D341Med (cell line): ENCODE measurements at places on chromosomes 16 and 17.

- no peak for DNase-seq
Measured at GRCh38 chr16:28191364-28191960, 20.3 kb downstream of the XPO6 start.

DNA sequence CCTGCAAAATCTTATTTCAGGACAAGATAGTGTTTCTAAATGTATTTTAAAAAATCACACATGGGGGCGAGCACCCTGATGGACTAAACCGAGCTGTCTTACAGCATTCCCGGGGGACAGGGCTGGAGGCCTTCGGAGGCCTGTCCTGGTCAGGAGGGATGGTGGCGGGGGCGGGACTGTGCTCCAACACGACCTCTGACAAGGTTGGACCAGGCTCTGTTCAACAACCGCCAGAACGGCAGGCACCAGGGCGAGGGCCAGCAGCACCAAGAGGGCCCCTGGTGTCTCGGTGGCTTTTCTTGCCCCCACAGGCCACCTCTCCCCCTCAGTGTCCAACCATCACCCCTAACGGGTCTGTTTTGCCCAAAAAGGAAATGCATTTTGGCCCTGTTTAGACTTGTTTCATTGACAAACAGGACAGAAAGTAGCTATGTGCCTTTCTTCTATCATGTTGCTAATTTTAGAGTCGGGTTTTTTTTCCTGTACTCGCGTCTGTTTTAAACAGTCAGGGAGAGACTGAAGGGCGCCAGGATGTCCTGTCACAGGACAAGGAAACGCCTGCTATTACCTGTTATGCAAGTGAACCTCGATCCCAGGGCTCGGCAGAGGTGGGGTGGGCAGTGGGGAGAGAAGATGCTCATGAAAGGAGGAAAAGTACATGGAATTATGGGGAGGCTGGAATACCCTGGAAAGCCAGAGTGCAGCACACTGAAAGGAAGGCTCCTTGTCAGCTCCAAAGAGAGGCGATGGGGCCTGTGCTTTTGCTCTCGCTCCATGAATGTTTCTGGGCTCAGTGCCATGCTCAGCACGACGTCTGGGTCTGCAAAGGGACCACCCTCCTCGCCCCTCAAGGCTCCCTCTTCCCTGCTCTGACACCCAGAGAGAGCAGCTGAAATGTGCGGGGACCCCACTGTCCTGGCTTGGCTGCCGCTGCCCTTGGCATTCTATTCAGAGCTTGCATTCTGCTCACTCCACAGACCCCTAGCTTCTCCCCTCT, 11.9 kb downstream of the TMEM204 start:
- DNase-seq: no peak

- DNase-seq: peak; percentile 35
Measured at GRCh38 chr17:49435671-49436029, 21.0 kb upstream of the PHB1 start.

- DNase-seq: no peak
Measured at GRCh38 chr17:61000911-61001310, 323.3 kb downstream of the BCAS3 start.

DNA sequence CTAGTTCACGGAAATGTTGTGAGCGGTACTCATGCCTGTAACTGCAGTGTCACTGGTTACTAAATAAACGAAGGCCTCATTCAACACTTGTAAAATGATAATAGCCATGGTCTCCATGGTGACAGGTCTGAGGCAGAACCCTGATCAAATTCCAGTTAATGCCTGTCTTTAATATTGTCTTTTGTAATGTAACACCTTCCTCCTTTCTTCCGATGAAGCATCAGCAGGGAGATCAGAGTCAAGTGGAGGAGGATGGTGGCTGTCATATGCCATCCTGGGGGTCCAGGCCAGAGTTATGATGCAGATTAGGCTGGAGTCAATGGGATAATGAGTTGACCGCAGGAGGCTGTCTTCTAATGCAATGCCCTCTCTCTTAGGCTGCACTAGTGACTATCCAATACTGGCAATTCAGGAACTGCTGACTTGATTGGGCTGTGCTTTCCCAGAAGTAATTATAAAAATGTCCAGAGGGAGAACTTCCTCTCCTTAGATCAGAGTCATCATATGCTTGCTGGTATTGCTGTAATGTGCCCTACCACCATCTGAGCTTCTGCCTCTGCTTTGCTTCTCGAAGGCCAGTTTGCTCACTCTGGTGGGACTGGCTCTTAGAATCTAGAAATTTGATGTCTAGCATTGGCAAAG, 419.1 kb downstream of the CA10 start:
- no peak for DNase-seq

DNA sequence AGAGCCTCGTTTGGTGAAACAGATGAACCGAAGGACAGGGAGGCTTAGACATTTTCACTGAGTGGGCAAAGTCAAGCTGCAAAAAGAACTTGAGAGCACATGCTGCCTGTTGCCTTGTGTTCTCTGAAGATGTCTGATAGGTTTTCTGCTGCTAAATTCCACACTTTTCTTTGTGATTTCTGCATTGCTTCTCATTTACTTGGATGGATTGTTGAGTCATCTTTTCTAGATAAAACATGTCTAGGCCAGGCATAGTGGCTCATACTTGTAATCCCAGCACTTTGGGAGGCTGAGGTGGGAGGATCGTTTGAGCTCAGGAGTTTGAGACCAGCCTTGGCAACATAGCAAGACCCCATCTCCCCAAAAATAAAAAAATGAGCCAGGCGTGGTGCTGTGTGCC, 80.4 kb upstream of the CLEC18A start:
- no peak for DNase-seq

DNA sequence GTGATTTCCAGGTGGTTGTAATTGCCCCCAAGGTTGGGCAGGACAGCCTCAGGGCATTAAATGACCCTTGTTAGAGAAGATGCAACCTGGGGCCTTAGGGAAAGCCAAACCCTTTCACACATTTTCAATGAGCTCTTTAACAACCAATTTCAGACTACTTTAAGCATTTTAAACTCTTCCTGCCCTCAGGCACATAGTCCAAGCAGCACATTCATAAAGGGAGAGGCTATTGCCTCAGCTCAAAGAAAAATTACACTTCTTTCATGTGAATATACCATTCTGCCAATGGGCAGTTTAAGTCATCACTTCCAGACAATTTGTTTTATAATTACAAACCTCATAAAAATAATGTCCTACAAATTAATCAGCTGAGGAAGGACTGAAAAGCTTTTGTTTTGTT, 544.5 kb downstream of the NPIPA7 start:
- DNase-seq: no peak

- no peak for DNase-seq
Measured at GRCh38 chr17:82687871-82688270, 10.6 kb downstream of the RAB40B start.

DNA sequence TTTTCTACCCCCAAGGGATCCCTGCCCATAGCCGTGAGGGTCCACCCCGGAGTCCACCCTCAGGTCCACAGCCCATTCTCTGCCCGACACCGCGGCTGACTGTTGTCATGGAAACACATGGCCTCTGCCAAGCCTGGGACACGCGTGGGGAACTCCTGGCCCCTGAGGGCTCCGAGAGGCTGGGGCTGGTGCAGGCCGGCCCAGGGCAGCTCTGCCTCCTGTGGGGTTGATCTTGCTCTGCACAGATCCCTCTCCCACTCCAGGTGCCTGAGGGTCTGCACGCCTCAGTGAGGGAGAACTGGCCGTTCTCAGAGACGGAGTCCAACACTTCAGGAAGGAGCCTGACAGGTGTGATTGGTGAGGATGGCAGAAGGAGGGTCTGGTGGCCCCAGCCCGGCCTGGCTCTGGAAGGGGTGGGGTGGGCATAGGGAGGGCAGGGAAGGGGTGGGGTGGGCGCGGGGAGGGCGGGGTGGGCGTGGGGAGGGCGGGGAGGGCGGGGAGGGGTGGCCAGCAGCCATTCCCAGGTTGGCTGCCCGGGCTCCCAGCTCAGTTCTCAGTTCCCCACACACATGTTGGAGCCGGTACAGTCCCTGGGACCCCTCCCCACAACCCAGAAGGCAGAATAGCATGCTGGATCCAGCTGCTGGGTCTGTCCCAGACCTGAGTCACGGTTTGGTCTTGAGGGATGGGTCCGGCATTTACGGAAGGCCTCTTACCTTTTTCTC, 6.4 kb downstream of the MRPL28 start:
- DNase-seq: no peak

DNA sequence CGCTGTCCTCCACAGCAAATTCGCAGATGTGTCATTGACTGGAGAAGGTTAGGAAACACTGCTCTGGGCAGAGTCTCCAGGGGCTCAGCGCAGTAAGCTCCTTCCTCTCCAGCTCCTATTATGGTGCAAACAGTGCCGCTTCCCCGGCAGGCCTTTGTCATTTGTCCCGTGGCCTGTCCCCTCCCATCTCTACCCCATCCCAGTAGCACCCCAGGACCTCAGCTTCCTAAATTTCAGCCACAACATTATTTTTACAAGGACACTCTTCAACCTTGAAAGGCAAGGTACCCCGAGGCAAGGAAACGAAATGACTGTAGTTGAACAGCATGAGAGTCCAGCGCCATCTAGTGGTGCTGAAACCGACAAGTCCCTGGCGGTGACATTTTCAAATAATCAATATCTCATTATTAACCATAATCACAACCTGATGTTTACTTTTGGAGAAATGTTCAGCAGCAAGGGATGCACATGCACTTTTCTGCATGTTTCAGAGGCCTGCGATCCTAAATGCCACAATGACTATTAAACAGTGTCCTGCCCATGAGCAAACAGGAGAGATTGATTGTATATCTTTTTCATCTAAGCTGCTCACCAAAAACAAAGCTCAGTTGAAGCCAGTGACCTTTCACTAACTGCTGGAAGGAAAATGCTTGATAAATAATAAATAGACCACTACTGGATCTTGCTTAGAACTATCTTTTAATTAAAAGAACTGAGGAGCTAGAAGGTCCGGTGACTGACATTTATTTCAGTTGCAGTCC, 16.5 kb downstream of the MRPS23 start:
- DNase-seq: peak; percentile 82

- DNase-seq: no peak
Measured at GRCh38 chr17:82367724-82368524, 3.6 kb upstream of the UTS2R start.

DNA sequence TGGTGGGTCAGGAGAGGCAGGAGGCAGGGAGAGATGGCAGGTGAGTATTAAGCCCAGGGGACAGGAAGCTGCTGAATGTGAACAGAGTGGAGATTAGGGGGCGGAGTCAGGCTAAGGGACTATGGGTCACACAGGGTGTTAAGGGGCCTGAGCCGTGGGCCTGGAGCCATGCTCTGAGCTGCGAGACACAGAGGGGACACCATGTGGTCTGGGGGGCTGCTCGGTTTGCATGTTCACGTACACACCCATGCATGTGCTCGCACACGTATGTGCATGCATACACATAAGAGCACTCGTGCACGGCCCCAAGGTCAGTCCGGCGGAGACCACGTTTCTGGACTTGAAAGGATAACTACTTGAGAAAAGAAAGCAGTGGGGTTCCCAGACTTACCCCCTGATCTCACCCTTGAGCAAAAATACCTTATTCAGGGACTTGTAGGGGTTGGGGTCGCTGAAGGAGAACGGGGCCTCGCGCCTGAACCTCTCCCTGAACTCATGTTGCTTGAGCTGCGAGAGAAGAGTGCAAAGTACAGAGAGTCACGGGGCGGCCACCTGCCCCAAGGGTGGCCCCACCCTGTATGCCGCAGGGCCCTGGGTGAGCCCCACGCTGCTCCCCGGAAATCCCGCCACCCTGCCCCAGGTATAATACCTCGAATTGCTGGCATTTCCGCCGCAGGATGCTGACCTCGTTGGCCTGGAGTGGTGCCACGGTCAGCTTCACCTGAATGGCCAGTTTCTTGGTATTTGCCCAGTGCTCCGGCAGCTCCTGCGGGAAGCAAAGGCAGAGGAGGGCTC, 50.8 kb downstream of the DNAH17 start:
- no peak for DNase-seq

- no peak for DNase-seq
Measured at GRCh38 chr16:23158114-23158513, 8.9 kb upstream of the USP31 start.

GRCh38 chr16:80028581-80029380, 428.2 kb upstream of the MAF start:
- no peak for DNase-seq
